ENCODE measurements at places on chromosomes 2 and 18.

DNA sequence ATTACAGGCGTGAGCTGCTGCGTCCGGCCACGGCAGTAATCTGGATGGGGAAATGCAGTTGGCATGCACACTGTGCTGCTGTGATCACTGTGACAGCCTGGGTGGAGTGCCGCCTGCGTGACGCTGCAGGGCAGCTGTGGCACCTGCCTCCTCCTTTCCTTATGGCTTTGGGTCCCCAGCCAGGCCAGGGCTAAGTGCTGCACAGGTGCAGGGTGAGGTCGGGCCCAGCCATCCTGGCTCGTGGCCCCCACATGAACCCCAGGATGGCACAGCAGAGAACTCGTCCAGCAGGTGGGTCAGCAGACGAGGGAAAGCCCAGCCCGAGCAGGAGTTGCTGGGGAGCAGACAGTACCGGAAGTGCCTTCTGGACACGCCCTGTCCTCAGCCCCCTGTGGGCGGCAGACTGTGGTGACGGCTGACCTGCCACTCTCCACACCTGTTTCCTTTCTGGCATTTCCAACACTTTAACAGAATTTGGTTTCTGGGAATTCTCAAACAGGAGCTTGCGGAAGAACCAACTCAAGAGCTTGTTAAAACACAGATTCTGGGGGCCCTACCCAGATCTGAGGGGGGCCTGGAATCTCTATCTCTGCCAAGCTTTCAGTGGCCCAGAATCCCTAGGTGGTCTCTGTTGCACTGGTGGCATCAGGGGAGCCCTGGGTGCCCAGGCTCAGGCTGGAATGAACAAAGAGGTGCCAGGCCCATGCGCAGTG is 16.9 kb downstream of the HS1BP3 start:
- DNase-seq, result no peak

DNA sequence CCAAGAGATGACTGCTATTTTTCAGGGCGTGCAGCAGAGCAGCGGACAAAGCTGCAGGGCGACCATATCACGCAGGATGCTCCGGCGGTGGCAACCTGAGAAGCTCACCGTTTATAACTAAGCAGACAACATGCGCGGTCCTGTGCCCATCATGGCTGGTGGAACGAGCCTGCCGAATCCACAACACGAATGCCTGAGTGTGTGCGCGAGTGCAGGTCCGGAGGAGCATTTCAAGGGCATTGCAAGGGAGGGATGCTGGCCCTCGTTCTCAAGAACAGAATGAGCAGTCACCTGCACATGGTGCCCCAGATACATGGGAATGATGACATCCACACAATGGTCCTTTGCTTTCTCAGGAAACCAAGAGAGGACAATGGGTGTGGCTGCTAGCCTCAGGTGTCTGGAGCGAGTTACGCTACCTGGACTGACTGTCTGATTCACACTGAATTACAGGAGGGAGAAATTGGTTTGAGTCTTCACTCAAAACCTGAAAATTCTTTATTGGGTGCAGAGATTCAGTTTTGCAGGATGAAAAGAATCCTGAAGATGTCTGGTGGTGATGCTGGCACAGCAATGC is 39.8 kb downstream of the TBC1D8 start:
- DNase-seq, result no peak

- DNase-seq, result no peak
These were observed 3.4 kb downstream of the ARHGAP28 start for GRCh38 chr18:6732952-6733351.

DNA sequence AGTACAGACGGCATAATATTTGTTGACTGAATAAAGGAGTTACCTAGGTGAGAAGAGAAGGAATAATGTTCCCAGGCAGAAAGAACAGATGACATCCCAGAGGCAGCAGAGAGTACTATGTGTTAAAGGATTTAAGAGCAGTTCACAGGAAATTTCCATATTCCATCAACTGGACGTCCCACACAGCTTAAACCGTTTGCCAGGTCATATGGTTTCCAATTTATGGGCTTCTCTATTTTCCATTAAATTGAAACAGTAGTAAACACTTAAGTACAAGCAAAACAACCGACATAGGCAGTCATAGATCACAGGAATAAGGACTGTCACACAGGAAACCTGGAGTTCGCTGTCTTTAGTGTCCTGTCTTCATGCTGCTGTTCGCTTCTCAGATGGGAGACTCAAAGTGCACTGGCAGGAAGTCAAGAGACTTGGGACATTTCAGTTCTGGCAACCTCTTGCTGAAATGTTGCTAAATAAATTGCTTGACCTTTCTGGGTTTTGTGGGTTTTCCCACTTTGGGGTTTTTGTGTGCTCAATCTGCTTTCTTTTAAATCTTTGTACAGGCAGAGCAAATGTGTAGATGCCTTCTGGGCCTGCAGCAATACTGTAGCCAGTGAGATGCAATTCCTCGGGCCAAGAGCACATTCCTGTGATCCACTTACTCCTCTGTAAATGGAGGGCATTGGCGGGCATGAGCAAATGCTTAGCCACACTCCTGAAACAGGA is 5.8 kb upstream of the PIEZO2 start:
- DNase-seq, result no peak

GRCh38 chr2:209121691-209122090 is 302.2 kb upstream of the MAP2 start:
- DNase-seq, result no peak

Data from activated T-cell treated with anti-CD3 and anti-CD28 coated beads, Interleukin-2, amount 50 U/mL, for 1 hour (primary cell).